Germinal center (tissue), 1 donor: ENCODE measurements at places on chromosomes 1 and 21.
A peak's percentile ranks its signal among the peaks of the same experiment; 100 is the strongest.

DNA sequence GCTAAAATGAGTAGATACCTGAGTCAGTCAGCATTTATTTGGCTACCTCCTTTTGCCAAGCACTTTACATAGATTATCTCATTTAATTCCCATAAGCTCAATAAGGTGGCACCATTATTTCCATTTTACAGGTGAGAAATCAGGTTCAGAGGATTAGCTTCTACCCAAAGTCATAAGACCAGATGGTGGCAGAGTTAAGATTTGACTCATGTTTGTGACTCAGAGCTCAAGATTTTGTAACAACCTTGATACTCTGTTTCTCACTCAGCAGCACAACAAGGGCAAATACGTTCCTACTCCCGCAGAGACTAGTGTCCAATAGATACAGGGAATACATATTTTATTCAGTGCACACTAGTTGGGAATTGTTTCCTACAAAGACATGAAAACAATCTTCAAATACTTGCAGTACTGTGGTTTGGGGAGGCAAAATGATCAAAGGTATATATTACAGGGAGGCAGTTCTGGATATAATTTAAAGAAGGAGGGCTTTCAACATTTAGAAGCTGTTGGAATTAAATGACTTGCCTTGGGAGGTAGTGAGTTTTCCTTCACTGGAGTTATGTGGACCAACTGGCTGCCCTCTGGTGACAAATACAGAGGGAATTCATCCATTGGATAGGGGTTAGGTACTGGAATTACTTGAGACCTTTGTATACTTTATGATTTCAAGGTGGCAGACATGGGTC is 3.6 kb downstream of the LEPR start:
- no peak for DNase-seq

GRCh38 chr1:243596431-243597062 is 253.5 kb downstream of the AKT3 start:
- no peak for DNase-seq

GRCh38 chr21:36069713-36070583 is at the start of gene CBR1:
TSS of gene CBR1 (plus strand) at chr21:36070024. CDS start at chr21:36070116, 92 bp downstream.
- DNase-seq: peak; percentile 83

DNA sequence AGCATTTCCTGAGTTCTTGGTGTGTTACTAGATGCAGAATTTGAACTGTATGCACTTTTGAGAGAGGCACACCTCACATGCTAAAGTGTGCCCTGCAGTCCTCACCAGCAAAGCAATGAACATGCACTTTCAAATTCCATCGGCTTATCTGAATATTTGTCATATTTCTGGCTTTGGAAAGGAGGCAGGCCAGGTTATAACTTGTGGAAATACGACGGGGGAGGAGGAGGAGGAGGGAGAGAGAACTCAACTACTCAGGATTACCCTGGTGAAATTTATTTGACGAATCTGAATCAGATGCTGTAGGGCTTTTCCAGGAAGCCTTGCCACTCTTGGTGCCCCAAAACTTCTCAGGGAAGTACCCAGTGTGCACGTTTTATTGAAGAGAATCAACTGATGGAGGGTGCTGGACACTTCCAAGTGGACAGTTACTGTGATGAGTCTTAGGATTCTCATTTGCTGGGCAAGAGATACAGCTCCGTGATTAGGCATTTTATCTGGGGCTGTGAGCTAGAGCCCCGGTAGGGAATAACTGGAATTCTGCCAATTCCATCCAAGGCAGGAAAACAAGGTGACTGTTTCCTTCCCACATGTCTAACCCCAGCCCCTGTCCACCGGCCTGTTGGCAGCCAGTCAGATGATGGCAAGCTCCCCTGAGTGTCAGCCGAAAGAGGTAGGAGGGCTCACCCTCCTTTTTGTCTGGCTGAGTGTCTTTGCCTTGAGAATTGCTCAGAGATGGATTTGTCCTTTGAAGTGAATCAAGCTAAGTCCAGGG is 3.8 kb downstream of the PDPN start:
- no peak for DNase-seq

GRCh38 chr1:47371016-47371517 is 37.5 kb downstream of the CMPK1 start:
- no peak for DNase-seq

DNA sequence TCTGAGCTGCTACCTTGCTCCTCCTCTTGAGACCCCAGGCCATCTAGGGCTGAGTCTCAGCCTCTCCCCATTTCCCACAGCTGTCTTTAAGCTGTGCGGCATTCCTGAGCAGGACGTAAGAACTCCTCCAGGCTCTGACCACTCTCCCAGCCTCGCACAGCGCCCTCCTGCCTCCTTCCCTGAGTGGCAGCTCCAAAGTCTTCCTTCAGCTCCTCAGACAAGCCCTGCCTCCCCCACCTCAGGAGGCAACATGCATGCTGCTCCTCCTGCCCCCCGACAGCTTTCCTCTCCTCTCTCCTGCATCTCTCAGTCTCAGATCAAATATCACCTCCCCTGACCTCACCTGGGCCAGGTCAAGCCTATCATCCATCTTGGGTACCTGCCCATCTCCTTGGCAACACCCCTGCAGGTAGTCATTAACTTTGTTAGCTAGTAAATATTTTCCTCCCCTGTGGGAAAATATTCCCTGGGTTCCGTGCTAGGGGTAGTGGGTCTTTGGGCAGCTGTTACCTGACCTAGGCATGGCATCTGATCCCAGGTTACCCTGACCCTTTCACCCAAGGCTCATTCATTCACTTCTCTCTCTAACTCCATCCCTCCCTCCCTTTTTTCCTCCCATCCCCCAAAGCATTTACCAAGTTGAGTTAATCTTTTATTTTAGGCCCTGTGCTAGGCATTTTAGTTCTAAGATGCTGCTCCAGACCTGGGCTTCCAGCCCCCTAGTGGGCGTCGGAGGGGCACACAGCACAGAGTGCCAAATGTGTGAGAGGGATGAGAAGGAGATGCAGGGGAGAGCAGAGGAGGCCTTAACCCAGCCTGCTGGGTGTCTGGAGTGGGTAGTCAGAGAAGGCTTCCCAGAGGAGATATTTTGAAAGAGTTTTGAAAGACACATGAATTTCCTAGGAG is 419.9 kb downstream of the PTPRU start:
- no peak for DNase-seq

DNA sequence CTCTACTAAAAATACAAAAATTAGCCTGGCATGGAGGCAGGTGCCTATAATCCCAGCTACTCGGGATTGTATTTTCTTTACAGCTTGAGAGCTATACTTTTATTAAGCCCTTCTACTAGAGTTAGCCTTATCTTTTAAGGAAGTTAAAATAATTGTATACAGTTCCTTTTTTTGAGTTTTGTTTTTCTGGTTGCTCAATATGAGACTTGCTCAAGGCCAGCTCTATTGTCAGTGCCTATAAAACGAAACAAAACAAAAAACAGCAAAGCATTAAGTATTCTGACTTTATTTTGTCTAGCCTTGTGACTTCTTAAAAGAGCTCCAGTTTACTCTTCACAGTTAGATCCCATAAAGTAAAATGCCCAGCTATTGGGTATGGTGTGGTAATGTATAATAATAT is 17.2 kb downstream of the PKN2 start:
- peak; percentile 26 for DNase-seq

- no peak for DNase-seq
Measured at GRCh38 chr1:28032281-28032680, 56.1 kb downstream of the EYA3 start.

DNA sequence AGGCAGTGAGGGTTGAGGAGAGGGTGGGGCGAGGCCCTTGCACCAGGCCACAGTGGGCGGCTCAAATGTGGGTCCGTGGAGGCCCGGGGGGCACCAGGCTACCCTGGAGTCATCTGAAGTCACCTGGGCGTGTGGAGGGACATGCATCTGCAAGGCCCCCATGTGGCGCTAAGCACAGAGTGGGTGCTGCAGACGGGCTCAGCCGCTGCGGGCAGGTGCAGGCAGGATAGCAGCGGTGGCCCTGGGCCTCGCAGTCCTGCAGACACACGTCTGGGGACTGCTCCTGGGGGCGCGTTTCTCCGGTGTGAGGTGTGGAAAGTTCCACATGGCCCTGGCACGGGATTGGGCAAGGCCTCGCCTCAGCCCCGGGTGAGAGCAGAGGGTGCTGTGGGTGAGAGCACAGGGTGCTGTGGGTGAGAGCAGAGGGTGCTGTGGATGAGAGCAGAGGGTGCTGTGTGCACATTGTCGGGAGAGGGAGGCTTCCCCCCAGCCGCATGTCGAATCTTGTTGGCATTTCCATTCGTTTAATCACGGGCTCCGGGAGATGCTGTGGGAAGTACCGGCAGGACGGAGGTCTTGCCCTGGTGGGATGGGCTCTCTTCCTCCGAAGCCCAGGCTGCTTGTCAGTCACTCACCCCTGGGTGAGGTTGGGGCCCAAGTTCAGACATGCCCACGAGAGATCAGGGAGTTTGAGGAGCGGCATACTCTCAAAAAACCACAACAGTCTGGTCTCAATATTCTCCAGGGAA is 46.5 kb downstream of the TP73 start:
- DNase-seq: no peak

- DNase-seq: no peak
Measured at GRCh38 chr1:66275083-66275482, 258.9 kb upstream of the SGIP1 start.

DNA sequence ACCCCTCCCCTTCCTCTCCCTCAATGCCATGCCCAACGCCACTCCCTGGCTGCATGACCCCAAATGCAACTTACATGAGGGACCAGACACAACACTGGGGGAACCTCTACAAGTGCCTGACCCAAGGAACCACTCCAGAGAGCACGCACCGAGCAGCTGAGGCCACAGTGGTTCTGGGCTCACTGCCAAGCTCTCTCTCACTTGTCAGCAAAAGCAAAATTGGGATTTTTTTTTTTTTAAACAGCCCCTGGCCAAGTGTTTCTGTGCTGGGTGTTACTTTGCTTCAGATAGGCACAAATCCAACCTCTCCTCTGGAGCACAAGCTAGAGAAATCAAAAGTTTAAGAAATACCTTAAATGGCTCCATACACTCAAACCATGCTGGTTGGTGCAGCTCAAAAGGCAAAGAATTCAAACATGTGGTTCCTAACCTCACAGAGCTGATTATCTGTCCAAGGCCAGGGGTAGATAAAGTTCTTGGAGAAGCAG is 363.0 kb downstream of the SETD4 start:
- DNase-seq: no peak

GRCh38 chr1:76234061-76234460 is 159.5 kb downstream of the ST6GALNAC3 start:
- DNase-seq: no peak

DNA sequence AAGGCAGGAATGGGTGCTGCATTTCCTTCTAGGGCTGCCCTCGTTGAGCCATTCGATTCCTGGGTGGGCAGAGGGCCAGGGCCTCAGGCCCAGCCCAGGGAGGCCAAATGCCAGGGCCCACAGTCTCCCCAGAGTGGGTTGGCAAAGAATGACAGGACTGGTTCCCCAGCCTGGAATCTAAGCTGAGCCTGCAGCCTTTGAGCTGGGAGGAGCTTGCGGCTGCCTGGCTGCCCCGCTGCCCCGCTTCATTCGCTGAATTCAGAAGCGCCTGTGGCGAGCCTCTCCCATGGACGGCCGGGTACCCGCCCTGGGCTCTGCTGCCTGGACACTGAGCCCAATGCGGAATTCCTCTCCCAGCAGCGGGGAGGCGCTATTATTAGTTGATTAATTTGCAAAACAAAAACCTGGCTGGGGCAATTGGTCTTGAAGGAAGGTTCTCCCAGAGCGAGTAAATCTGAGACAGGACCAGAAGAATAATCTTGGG is 32.3 kb upstream of the TARDBP start:
- DNase-seq: no peak

GRCh38 chr1:180501865-180502360 is 464 bp downstream of the ACBD6 start:
- DNase-seq: peak; percentile 62

DNA sequence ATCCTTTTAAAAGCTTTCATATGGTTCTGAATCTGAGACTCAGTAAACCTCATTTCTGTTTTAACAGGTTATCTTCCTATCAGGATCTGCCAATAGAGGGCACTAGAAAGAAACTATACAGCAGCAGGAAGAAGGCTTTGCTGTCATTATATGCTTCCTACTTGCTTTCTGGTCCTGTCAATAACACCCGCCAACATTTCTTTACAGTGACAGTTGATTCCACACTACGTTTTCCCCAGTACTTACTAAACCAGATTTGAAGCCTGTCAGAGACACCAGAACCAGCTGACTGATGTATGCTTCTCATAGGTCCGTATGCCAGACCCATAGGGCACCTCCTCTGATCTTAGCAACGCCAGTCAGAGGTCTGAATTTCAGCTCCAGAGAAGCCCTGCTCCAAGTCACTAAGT is 341.0 kb upstream of the NEGR1 start:
- no peak for DNase-seq

DNA sequence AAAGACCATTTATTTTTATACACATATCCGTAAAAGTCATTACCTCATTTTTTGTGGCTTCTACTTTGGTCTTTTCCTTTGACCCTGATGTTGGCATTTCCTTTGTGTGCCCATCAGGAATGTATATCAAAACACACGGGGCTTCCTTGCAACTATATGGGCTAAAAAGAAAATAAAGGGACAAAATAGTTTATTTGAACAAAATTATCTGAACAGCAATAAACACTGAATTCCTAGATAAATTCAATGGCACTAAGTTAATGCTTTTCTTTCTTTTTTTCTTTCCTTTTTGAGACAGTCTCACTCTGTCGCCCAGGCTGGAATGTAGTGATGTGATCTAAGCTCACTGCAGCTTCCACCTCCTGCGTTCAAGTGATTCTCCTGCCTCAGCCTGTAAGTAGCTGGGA is 45.2 kb downstream of the EPRS1 start:
- no peak for DNase-seq

- no peak for DNase-seq
Measured at GRCh38 chr1:244965185-244966030, 101.1 kb upstream of the HNRNPU start.

DNA sequence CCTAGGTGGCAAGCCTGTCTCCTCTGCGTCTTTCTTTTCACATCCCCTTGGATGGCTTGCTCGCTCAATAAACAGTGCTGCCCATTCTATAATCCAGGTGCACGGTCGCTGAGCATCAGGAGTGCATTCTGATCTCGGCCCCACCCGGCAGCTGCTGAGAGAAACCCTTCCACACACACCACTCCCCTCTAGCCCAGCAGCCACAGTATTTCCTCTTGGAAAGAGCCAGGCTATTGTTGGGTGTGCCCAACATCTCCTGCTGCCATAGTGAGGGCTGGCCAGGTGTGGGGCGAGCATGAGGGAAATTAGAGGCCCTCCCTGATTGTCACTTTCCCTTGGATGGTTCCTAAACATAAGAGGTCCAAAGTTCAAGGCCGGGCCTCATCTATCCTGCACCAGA is 24.7 kb downstream of the GPA33 start:
- DNase-seq: no peak
